ENCODE measurements at places on chromosomes 3 and 15.

- no peak for DNase-seq
Measured at GRCh38 chr3:179196098-179196497, 47.9 kb downstream of the PIK3CA start.

DNA sequence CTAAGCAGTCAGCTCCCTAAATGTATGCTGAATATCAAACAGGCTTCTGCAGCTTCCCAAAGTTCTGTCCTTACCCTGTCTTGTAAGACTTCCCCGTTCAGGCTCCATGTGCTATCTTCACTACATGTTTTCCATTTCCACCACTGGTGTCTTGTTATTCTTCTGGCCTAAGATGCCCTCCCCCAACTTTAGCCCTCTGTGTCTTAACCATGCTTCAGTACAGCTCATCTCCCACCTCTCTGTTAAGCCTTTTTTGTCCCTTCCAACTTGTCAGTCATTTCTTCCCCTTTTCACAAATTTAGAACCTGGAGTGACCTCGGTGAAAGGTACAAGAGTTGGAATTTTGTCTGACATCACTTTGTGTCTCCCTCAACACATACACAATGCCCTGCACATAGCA is 151.7 kb upstream of the TBL1XR1 start:
- no peak for DNase-seq

GRCh38 chr15:93486407-93487117 is 397.6 kb upstream of the RGMA start:
- DNase-seq, result no peak

DNA sequence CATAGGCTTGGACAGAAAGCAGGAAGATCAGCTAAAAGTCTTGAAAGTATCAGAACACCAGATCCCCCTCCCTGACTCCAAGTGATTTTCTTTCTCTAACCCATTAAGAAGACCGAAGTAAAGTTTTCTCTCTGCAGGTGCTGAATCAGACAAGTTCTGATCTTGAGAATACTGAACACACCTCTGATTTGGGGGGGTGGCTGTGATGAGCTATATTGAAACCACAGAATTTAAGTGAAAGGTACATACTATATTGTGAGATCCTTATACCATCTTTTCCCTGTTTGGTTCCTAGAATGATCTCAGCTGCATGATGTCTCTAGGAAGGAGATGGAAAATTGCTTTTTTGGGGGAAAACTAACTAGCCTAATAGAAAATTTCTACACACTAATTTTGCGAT is 196.0 kb downstream of the DIPK2A start:
- no peak for DNase-seq

- no peak for DNase-seq
Measured at GRCh38 chr15:47246317-47246716, 471.0 kb upstream of the SEMA6D start.

DNA sequence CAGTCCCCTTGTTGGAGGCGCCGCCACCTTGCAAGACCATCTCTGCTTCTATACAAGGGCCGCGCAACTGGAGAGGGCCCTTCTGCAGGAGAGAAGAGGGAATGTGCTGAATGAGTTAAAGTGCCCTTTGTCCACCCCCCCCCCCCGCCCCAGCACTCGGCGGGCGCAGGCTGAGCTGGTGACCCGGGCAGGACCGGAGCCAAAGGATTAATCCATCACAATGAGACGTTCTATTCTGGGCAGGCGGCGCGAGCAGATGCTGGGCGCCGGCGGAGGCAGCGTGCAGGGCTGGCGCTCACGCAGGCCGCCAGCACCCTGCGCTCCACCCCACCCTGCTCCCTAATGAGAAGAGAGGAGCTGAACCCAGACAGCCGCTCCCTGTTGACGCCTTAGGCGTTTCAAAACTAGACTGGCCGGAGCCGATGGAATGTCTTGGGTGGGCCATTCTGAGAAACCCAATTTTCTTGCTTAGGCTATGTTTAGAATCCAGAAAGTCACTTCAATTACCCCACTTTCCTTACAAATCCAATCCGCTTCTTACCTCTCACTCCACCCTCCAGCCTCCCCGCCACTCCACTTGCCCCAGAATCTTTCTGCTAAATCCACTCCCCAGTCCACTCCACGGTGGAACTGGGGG is 32.9 kb downstream of the GJD2 start:
- no peak for DNase-seq

DNA sequence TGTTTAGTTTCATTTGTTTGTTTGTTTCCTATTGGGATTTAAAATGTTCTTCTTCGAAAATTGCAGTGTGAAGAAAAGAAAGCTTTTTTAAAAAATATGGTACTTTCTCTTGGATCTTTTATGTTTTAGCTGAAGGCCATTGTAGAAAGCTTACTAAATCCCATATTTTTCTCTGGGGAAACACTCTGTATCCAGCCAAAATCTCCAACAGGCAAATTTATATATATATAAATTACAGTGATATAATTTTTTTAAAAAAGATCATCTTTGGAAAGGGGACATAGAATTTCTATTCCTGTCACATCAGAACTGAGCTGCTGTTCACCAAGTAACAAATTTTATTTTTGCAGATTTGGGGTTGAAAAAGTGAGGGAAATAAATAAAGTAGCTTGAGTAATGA is 19.6 kb upstream of the EPHA3 start:
- no peak for DNase-seq

DNA sequence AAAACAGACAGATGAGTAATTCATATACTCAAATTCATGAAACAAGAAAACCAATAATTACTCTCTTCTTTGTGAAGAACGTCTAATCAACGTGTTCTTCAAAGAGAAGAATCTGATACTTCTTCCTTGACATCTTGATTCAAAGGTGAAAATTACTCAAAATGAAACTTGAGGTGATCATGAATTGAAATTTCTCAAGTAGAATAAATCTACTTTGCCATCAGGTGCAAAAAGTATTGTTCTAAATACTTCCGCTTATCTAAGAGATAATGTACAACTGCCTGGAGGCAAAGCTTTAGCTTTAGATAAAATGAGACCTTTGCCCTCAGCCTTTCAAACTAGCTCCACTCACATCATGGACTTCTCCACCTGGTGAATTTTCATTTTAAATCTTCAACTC is 13.9 kb upstream of the XXYLT1 start:
- DNase-seq, result no peak

GRCh38 chr15:98678484-98678883 is 30.1 kb downstream of the IGF1R start:
- DNase-seq, result no peak

All from stimulated activated naive CD8-positive, alpha-beta T cell treated with anti-CD3 and anti-CD28 coated beads, Interleukin-15, amount 100 ng/mL, for 72 hours (primary cell).